ENCODE measurements at places on chromosomes 4 and X.

DNA sequence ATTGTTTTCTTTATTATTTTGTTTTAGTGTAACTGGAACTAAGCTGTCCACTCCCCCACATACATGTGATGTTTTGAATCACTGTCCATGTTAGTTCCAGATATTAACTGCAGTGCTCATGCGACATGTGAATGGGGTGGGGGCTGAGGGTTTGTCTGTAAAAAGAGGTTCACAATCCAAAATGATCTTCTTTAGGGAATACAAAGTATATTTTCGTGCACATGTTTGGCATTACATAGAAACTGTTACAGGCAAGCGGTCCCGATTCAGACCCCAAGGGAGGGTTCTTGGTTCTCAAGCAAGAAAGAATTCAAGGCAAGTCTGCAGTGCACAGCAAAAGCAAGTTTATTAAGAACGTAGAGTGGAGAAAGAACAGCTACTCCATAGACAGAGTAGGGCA is 296.5 kb upstream of the CLNK start:
- DNase-seq = no peak

DNA sequence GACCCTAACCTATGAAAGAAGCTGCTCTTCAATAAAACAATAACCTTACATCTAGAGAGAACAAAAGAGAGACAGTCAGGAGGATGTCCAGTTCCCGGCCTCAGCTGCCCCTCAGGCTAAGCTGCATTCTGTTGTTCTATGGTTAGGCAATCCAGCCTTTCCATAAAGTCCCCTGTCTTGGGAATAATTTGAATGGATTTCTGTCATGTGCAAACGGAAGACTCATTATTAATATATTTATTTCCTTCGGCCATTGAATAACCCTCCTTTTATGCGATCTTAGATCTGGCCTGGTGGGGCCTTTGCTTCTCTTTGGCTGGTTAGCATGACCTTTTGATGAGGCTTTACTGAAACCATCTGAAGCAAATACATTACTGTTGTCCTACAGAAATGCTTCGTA is 80.1 kb downstream of the ANKRD50 start:
- no peak for DNase-seq

- DNase-seq = no peak
Measured at GRCh38 chr4:115119804-115120352, 6.5 kb upstream of the NDST4 start.

DNA sequence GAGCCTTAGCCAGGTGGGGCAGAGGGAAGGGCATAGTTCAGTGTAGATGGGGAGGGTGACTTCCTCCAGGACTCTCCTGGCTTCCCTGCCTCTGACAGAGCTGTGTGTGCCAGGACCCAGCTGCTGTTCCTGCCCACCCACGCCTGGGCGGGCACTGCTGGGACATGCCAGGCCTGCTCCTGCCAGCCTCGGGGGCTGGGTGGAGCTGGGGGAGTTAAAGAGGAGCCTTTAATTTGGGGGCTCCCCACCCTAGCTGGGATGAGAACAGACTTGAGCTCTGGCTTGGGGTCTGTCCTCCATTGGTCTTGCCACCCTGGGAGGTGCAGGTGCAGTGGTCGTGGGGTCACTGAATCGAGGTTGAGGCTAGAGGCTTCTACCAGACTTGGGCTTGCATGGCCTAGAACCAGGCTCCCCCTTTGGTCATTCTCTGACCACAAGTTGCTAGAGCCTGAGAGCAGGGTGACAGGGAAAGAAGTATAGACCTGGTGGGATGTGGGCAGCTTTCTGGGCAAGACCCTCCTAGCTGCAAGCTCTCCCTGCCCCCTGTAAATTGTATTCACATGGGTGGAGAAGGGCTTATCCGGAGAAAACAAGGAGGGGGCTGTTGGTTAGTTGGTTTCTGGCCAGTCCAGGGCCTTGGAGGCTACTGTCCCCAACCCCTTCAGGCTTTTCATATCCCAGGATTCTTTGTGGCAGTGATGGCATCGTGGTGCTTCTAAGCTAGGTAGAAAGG is 5.7 kb downstream of the EFNB1 start:
- no peak for DNase-seq

- DNase-seq = no peak
Measured at GRCh38 chr4:142832022-142832421, 14.1 kb downstream of the INPP4B start.

GRCh38 chrX:103733017-103733416 is 22.3 kb downstream of the TMEM31 start:
- DNase-seq = no peak
